Activated CD8-positive, alpha-beta memory T cell treated with anti-CD3 and anti-CD28 coated beads, Interleukin-2, amount 50 U/mL, for 4 hours (primary cell): ENCODE measurements at places on chromosomes 2 and 18.
A peak's percentile ranks its signal among the peaks of the same experiment; 100 is the strongest.

DNA sequence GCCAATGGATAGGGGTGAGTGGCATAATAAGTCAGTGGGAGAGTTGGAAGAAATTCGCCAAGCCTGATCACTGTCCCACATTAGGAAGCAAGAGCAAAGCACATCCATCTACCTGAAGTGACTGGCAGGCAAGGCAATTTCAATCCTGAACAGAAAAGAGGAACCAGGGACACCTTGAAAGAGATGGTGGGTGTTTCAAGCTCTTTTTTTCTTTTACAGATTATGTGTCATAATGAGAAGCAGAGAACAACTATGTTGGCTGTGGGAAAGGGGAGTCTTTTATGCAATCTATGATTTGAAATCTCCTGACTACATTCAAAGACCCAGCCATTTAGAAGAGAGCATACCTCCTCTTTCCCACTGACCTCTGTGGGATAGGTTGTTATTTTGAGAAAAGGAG, 63.5 kb downstream of the TGIF1 start:
- DNase-seq: no peak

- DNase-seq: no peak
Measured at GRCh38 chr2:133726973-133727372, 158.7 kb upstream of the NCKAP5 start.

DNA sequence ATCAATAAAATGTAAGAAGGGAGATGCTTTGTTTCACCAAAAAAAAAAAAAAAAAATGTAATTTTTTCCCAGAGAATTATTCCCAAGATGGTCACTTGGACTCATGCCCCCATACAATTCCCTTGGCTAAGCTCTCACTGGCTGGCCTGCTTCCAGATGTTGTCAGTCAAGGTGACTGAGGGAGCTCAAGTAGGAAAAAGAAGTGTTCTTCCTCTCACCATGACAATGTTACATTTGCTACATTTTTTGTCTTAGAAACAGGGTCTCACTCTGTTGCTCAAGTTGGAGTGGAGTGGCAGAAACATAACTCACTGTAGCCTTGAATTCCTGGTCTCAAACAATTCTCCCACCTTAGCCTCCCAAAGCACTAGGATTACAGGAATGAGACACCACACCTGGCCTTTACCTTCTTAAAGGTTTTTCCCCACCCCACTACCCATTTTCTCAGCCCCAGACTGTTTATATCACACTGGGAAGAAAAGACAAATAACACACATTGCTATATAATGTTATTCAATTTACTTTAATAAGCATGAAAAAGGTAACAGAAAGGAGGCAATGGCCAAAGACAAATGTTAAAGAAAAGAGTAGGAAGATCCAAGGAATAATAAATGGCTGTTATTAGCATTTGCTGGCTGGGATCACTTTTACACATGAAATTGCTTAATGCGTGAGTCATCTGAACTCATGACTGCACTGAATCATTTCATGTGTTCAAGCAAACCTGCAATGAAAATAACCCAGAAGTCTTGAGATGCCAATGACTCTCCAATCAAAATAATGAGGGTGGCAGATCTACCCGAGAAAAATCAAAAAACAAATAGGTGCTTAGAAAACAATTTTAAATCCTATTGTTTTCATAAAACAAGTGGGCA, 45.2 kb downstream of the ACVR1 start:
- no peak for DNase-seq

- no peak for DNase-seq
Measured at GRCh38 chr18:5051207-5051606, 145.8 kb downstream of the AKAIN1 start.

- no peak for DNase-seq
Measured at GRCh38 chr18:11104307-11104706, 45.1 kb downstream of the PIEZO2 start.

GRCh38 chr18:37563931-37564392, 1.6 kb downstream of the CELF4 start:
- DNase-seq: no peak

DNA sequence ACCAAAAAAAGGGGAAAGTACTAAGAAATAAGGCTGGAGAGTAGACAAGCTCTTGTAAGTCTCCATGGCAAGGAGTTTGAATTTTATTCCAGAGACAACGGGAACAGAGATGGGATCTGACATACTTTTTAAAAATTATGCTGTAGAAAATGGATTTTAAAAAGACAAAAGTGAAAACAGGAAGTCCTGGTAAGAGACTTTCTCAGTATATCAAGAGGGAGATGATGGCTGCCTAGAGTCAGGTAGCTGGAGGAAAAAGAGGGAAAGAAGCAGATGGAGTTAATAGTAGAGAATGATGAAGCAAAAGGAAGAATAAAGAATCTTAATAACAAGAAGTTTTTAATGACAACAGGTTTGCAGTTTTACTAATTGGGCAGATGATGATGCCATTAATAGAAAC, 168.1 kb downstream of the SRBD1 start:
- no peak for DNase-seq

- DNase-seq: peak; percentile 16
Measured at GRCh38 chr2:229715895-229716507, 1.6 kb upstream of the DNER start.

- no peak for DNase-seq
Measured at GRCh38 chr2:86584151-86584913, 21.1 kb upstream of the CHMP3 start.

- DNase-seq: no peak
Measured at GRCh38 chr2:98884658-98885057, 51.4 kb downstream of the CRACDL start.

DNA sequence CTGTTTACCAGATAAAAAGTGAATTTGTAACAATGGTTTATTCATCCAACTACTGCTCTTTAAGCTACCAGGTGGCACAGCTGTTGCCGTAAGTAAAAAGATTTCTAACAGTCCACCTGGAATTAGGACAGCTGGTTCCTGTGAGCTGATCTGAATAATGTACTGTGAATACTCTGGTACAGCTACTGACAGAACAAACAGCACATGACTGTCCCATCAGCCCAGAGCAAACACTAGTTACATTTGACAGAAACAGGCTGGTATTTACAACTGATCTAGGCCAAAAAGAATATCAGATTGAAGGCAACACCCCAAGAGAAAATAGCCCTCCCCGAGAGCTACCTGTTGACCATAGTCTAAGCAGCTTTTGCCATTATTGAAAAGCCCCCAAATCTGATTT, 840.4 kb downstream of the CPS1 start:
- no peak for DNase-seq
